ENCODE measurements at places on chromosomes 7 and 10. TPM values are rescaled to one million over a fixed set of nuclear protein-coding genes. Genes with fewer than 3 reads are reported as not detected.

The C10orf53 gene
- not detected for total RNA-seq

The UTF1 gene
- total RNA-seq = not detected

The PRKCQ gene
- 6.3 TPM for total RNA-seq

The EGR2 gene
- total RNA-seq = 1.1 TPM

The C10orf71 gene
- not detected for total RNA-seq
